ENCODE measurements at places on chromosomes 11 and 22.

DNA sequence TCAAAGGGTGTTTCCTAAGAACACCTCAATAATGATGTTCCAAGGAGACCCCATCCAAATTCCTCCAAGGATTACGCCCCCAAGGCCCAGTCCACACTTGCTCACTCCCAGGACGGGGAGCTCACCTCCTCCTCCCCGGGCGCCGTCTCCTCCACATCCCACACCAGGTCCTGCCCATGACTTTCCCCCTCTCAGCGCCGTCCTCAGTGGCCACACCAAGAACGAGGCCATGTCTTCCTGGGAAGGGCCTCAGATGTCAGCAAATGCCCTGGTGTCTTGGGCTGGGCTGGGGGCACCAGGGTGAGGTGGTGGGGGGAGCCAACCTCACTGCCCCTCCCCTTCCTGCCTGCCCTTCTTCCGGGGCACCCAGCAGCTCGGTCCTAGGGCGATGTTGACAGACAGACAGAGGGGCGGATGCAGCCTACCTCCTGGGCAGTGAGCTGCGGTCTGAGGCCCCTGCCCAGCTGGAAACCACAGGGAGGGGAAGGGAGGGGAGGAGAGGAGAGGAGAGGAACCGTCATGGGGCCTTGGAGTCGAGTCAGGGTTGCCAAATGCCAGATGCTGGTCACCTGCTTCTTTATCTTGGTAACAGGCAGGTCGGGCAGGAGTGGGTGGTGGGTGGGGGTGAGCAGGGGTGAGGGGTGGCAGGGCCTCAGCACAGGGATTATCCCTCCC lies at the start of the genes C11orf21 and TSPAN32:
Gene C11orf21, minus strand, starts transcription at position 288 of the 675 bp plus-strand sequence. Its CDS starts 110 bp downstream, at position 178.
Gene TSPAN32, plus strand, starts transcription at position 383 of the 675 bp plus-strand sequence. Its CDS starts 137 bp downstream, at position 520.
- DNase-seq: no peak

DNA sequence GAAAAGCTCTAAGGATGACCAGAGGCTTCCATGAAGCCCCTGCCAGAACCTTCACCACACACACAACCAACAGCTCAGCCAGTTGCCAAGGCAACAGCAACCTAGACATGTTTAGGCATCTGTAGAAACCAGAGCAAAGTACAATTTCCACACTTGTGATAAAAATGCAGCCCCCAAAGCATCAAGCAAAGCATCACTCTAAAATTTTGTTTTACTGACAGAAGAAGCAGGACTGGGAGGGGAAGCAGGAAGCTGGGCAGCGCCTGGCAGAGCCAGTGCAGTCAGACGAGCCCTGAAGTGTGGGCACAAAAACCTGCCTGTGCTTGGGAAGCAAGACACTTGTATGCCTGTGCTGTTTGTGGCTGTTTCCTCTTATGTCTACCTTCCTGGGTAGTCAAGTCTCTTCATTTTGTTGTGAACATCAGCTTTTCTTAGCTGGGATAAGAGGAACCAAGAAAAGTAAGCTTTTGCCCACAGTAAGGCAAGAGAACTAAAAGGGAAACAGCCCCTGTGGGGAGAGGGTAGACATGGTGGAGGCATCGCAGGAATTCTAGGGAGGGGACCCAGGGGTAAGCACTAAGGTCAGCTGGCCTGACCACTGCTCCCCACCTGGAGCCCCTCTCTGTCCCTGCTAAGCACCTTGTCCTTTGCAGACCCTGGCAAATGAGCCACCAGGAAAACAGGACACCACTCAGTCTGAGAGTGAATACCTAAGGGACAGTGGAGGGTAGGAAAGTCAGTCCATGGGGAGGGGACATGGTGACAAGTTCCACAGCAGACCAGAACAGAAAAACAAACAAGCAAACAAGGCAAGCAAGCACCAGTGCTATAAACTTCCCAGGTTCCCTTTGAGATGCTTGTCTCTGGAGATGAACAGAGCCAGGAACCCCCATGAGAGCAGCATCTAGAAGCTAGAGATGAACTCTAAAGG lies 13.4 kb downstream of the PACSIN2 start:
- DNase-seq: no peak

DNA sequence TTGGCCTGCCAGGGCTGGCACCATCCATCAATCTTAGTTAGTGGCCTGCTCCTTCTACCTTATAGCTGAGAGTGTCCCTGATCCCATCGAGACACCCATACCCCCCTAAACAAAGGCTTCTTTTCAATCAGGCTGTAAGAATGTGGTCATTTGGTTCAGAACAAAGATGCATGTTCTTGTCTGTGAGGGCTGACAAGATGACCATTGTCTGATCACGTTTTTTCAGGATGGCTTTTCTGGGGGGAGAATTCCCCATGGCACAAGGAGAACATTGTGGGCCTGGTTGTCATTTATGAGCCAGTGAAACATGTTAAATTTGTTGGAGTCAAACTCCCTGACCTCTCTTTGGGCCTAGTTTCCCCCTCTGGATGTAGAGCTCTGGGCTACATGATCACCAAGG lies 160.4 kb downstream of the INSC start:
- DNase-seq: no peak

GRCh38 chr22:43957871-43958270 lies 2.6 kb downstream of the SAMM50 start:
- DNase-seq: no peak
